ENCODE measurements at places on chromosomes 11 and 22. TPM values are rescaled to one million over a fixed set of nuclear protein-coding genes. Genes with fewer than 3 reads are reported as not detected.
A peak's percentile ranks its signal among the peaks of the same experiment; 100 is the strongest.

DNA sequence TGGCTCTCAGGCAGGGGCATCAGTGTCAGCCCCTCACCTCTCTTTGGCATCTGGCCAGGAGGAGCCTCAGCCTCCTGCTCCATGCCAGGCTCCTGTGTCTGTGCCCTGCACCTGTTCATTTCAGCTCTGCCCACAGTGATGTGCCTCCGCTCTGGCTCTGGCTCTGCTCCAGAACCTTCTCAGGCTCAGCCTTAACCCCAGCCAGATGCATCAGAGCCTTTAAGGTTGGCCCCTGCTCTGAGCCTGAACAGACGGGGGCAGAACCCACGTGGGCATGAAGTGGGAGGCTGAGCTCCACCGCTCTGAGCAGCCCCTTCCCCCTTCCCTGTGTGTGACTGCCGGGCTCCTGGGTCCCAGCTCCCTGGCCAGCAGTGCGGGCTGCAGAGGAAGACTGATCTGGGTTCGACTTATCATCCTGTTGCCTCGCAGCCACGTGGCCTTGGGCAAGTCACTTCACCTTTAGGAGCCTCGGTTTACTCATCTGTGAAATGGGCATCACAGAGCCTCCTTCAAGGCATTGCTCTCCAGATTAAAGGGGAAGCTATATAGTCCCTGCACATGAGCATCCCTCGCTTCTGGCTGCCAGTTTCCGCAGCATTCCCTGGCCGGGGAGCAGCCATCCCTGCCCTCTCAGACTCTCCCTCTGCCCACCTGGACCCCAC, 44.7 kb upstream of the RTL6 start:
- H3K27ac ChIP-seq = no peak overlapping the region
- no peak overlapping the region for H3K4me3 ChIP-seq
- H3K4me1 ChIP-seq = no peaks in the 10 kb centered on the region
- peaks cover 15% of the 10 kb centered on the region for H3K27me3 ChIP-seq
- no peaks in the 10 kb centered on the region for H3K36me3 ChIP-seq

GRCh38 chr11:9613830-9614762, 40.6 kb downstream of the WEE1 start:
- H3K36me3 ChIP-seq = no peaks in the 10 kb centered on the region
- DNase-seq = peak; percentile 93
- H3K4me3 ChIP-seq = peak overlapping the region; percentile 72
- H3K27ac ChIP-seq = peak overlapping the region; percentile 97

GRCh38 chr11:62909107-62909894, 11.9 kb downstream of the CHRM1 start:
- DNase-seq = peak; percentile 94
- H3K27ac ChIP-seq = no peak overlapping the region
- H3K4me3 ChIP-seq = no peak overlapping the region
- peaks cover 8% of the 10 kb centered on the region for H3K4me1 ChIP-seq

DNA sequence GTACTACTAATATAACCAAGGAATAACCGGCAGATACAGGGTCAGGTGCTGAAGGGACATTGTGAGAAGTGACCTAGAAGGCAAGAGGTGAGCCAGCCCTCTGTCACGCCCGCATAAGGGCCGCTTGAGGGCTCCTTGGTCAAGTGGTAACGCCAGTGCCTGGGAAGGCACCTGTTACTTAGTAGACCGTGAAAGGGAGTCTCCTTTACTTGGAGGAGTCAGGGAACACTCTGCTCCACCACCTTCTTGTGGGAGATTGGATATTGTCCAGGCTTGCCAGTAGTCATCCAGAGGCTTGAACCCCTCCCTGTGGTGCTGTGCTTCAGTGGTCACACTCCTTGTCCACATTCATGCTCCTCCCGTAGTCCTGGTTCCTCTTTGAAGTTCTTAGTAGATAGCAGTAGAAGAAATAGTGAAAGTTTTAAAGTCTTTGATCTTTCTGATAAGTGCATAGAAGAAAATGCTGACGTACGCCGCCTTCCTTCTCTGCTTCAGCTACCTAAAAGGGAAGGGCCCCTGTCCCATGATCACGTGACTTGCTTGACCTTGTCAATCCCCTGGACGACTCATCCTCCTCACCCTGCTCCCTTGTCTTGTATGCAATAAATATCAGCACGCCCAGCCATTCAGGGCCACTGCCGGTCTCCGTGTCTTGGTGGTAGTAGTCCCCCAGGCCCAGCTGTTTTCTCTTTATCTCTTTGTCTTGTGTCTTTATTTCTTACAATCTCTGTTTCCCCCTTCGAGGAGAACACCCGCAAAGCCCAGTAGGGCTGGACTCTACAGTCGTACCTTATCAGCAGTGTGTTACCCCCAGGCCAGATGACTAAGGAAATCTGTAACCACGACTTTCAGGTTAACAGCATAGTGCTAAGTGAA, 6.1 kb downstream of the NUP50 start:
- DNase-seq = no peak
- H3K36me3 ChIP-seq = peaks cover 75% of the 10 kb centered on the region
- no peaks in the 10 kb centered on the region for H3K27me3 ChIP-seq
- H3K4me1 ChIP-seq = peaks cover 4% of the 10 kb centered on the region
- no peak overlapping the region for H3K27ac ChIP-seq

GRCh38 chr11:105991888-105992287, 30.2 kb downstream of the MSANTD4 start:
- DNase-seq = no peak
- no peak overlapping the region for H3K4me3 ChIP-seq
- peaks cover 10% of the 10 kb centered on the region for H3K36me3 ChIP-seq
- H3K27me3 ChIP-seq = no peaks in the 10 kb centered on the region
- H3K27ac ChIP-seq = no peak overlapping the region

DNA sequence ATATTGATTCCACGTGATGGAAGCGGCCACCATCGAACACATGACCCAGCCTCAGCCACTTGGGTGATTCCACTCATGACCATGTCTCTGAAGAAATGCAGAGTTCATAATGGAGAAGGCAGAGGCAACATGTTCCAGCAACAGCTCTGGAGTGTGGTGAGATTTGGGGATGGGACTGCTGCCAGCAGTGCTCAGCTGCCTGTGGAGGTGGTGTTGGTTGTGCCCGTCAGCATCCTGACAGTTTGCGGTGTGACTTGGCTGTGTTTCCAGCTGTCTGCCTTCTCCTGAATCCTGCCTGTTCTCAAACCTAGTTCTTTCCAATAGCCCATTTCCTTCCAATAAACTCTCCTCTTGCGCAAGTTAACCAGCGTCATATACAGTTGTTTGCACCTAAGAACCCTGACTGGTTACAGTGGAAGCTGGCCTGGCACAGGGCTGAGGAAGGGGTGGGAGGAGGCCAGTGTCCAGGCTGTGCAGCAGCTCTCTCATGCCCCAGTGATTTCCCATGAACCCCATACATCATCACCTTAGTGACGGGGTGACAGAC, 22.0 kb upstream of the OR8B8 start:
- H3K36me3 ChIP-seq = no peaks in the 10 kb centered on the region
- no peaks in the 10 kb centered on the region for H3K4me1 ChIP-seq
- no peak overlapping the region for H3K4me3 ChIP-seq

DNA sequence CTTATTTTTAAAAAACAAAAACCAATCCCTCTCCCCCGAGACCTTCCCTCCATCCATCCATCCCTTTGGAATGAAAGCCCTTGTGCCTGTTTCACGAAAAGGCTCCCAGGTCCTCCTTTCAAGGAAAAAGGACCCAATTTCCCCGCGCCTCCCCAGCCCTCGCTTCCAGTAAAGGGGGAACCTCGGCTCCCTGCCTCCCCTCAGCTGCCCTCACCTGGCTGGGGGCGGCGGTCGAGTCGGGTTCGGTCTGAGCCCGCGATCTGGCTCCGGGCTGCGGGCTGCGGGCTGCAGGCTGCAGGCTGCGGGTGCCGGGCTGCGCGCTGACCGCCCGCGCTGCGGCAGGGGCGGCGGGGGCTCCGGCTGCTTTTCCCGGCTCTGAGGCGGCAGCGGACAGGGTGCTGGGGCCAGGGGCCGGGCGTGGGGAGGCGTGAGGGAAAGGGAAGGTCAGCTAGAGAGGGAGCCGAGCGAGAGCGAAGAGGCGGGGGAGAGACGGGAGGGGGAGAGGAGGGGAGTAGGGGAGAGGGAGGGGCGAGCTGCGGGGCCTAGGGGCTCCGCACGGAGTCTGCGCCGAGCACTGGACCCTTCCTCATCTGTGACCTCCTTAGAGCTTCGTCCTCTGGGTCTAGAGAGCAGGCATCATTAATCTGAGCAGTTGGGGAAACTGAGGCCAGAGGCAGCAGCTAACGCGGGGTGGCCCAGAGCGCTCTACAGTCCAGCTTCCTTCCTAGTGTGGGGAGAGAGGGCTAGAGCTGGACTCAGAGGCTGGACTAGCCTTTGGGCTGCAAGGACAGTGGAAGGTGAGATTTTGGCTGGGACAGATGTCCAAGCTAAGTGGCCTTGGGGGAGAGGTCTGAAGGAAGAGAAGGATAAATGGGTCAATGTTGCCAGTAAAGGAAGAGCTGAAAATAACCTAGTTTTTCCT, at the start of gene C1QTNF4:
C1QTNF4 (minus strand) TSS at position 478 of the 922 bp plus-strand sequence. CDS start 3,601 bp downstream, outside the sequence.
- H3K27ac ChIP-seq = no peak within 1 kb of the TSS
- peaks cover 55% of the 10 kb centered on the region for H3K27me3 ChIP-seq
- DNase-seq = peak; percentile 78
- H3K36me3 ChIP-seq = no peaks in the 10 kb centered on the region
- H3K4me3 ChIP-seq = peak within 1 kb of the TSS; percentile 55

DNA sequence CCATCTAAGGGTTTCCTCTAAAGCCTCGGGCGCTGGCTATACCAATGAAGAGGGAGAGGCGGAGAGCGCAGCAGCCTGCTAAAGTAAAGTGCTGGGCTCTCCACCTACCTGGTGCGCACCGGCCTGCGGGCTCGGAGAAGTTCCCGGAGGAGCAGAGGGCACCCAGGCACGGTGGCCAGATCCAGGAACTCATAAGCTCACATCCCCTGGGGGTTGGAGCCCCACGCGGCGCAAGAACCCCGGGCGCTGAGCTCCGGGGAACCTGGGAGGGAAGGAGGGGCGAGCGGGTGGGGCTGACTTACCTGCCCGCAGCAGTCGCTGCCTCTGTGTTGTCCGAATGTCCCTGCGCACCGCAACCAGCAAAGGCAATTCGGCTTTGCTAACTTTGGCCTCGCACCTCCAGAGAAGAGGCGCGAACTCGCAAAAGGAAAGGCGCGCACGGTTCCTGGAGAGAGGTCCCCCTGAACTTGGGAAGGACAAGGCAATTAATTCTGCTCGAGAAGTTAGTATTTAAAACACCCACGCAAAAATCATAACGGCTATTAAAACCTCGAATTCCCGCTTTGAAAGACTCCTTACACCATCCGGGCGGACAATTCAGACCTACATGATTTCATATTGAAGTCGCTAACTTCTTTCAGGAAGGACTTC, 127.6 kb upstream of the C11orf58 start:
- no peak for DNase-seq
- H3K27me3 ChIP-seq = peaks cover 85% of the 10 kb centered on the region
- H3K4me1 ChIP-seq = peaks cover 23% of the 10 kb centered on the region
- no peak overlapping the region for H3K4me3 ChIP-seq

DNA sequence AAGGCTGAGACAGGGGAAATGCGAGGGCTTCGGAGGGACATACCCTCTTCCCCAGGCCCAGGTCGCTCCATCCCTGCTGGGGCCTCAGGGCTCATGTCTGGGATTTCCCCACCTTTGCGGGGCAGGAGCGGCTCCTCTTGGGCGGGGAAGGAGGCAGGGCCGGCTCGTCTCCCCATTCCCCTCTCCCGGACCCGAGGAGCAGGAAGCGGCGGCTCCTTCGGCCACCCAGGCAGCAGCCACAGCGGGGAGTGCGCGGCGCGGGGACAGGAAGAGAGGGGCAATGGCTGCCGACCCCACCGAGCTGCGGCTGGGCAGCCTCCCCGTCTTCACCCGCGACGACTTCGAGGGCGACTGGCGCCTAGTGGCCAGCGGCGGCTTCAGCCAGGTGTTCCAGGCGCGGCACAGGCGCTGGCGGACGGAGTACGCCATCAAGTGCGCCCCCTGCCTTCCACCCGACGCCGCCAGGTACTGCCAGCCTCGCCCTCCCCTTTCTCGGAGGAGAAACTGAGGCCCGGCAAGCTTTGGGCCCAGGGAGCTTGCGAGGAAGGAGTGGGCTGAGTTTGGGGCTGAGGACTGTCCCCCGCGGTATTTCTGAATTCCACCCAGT, at the start of gene ANKK1:
ANKK1 (plus strand) TSS at position 175 of the 607 bp plus-strand sequence; CDS start at position 281, 106 bp downstream.
- no peak within 1 kb of the TSS for H3K4me3 ChIP-seq
- H3K36me3 ChIP-seq = no peaks in the 10 kb centered on the region
- peaks cover 51% of the 10 kb centered on the region for H3K27me3 ChIP-seq
- DNase-seq = peak; percentile 32
- no peak within 1 kb of the TSS for H3K27ac ChIP-seq

DNA sequence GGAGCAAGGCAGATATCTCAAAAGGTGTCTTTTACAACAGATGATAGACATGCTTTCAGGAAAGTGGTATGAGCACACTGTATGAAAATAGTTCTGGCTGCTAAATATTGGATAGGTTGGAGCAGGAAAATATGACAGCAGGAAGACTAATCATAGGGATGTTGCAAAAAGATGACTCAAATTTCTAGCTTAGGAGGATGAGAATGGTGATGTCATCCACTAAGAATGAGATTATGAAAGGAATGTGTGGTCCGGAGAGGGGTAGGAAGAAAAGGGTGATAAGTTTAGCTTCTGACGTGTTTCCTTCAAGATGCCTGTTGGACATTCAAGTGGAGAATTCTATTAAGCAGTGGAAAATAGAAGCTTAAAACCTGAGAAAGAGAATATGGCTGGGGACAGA, 46.4 kb downstream of the RCN1 start:
- no peaks in the 10 kb centered on the region for H3K27me3 ChIP-seq
- H3K27ac ChIP-seq = peak overlapping the region; percentile 88
- peak; percentile 93 for DNase-seq
- peaks cover 15% of the 10 kb centered on the region for H3K4me1 ChIP-seq

- no peaks in the 10 kb centered on the region for H3K36me3 ChIP-seq
- H3K27me3 ChIP-seq = peaks cover 21% of the 10 kb centered on the region
- peaks cover 8% of the 10 kb centered on the region for H3K4me1 ChIP-seq
- H3K27ac ChIP-seq = no peak overlapping the region
- DNase-seq = no peak
- no peak overlapping the region for H3K4me3 ChIP-seq
Measured at GRCh38 chr11:34495724-34496377, 17.7 kb downstream of the ELF5 start.

DNA sequence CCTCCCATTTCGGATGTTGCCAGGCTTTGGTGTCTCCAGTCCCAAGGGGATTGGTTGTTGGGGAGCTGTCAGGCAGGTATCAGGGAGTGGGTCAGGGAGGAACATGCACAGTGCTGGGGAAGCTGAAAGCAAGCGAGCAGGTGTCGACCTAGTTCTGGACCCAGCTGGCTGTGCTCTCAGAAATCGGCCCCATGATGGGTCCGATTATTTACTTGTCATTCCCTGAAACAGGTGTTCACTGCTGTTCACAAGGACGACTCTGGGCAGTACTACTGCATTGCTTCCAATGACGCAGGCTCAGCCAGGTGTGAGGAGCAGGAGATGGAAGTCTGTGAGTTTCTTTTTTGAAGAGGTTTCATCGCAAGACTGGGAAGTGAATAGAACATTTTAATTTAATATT, 76.8 kb downstream of the JAM3 start:
- peaks cover 8% of the 10 kb centered on the region for H3K4me1 ChIP-seq
- no peaks in the 10 kb centered on the region for H3K27me3 ChIP-seq
- H3K27ac ChIP-seq = no peak overlapping the region
- no peak for DNase-seq
- H3K36me3 ChIP-seq = peaks cover 11% of the 10 kb centered on the region
- H3K4me3 ChIP-seq = no peak overlapping the region

GRCh38 chr11:7462706-7463105, 22.6 kb upstream of the OLFML1 start:
- no peak for DNase-seq
- no peak overlapping the region for H3K27ac ChIP-seq
- no peaks in the 10 kb centered on the region for H3K4me1 ChIP-seq
- no peaks in the 10 kb centered on the region for H3K36me3 ChIP-seq
- no peak overlapping the region for H3K4me3 ChIP-seq

ARSA gene
- 35.1 TPM for total RNA-seq

CASP5 gene
- not detected for total RNA-seq

SCN3B gene
- under 0.01 TPM for total RNA-seq

KMT5B gene
- total RNA-seq = 27.1 TPM

IGLL1 gene
- total RNA-seq = not detected
